M059J (cell line): ENCODE measurements at places on chromosomes 2 and 18. TPM values are rescaled to one million over a fixed set of nuclear protein-coding genes. Genes with fewer than 3 reads are reported as not detected.

Gene ACAA2
- 44.2 and 59.3 TPM in 2 replicates for total RNA-seq

Gene RAPH1
- total RNA-seq: 9.3 and 13.8 TPM in 2 replicates

Gene DHX57
- total RNA-seq: 5.6 and 12.3 TPM in 2 replicates

Gene PSD4
- 6.4 and 14.7 TPM in 2 replicates for total RNA-seq

Gene BOLA3
- 148 and 253 TPM in 2 replicates for total RNA-seq

Gene UGT1A8
- total RNA-seq: not detected in 2 replicates

Gene COL3A1
- total RNA-seq: 88.9 and 103 TPM in 2 replicates

Gene IL36B
- total RNA-seq: not detected in 2 replicates

Gene ATF2
- 33.7 and 39.3 TPM in 2 replicates for total RNA-seq

Gene ERLEC1
- 64.7 and 107 TPM in 2 replicates for total RNA-seq

Gene KCNG2
- not detected in 2 replicates for total RNA-seq

Gene PLCL1
- 0.02 TPM in 1 of 2 replicates, not detected in the other for total RNA-seq

Gene RAB17
- 0.30 and 1.8 TPM in 2 replicates for total RNA-seq

Gene IL36G
- total RNA-seq: not detected in 2 replicates
